ENCODE measurements at places on chromosomes 2 and 18.
A peak's percentile ranks its signal among the peaks of the same experiment; 100 is the strongest.

DNA sequence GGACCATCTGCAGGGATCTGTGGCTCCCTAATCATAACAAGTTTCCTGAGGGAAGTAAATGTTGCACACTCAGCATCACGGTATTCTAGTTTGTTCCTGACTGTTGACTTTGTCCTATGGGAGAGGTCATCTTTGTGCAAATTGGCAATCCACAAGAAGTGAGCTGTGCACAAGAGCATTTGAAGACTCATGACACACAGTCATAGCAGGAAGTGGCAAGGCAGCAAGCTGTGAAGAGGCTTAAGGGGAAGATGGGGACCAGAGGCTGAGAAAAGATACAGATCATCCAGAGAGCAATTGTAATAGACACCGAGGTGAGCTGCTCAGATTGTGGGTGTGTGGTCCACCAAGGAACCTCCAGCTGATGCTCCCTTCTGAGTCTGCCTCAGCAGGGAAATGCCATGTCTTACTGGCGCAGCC, 2.7 kb downstream of the TNP1 start:
- no peak for DNase-seq

DNA sequence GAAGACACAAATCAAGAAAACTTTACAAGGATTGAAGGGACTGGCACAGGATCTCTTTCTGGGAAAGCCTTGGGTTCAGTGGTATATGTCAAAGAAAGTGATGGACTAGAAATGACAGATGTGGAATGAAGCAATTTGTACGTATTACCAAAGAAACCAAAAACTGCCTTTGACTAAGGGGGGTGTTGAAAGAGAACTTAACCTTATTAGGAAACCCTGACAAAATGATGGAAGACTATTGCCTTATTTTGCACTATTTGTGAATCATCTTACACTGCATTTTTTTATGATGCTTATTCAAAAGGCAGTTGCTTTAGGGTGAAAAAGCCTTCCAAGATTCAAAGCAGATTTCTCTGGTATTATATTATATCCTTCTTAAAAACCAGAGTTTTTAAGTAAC, 4.0 kb downstream of the TSGA10 start:
- DNase-seq, result no peak

DNA sequence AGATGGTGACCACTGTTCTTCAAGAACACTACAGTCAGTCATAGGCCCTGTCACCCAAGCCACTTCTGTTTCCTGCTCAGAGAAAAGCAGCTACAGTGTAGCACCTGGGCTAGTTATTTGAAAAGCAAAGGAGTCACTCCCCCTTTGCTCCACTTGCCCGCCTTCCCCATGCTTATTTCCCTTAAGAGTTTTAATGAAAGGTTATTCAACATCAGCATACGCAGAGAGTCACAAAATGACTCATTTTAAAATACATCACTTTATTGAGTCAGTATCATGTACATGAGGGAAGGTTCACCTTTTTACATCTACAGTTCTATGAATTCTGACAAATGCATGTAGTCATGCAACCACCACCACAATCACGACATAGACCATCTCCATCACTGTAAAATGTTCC, 71.3 kb downstream of the TNFRSF11A start:
- DNase-seq, result no peak

DNA sequence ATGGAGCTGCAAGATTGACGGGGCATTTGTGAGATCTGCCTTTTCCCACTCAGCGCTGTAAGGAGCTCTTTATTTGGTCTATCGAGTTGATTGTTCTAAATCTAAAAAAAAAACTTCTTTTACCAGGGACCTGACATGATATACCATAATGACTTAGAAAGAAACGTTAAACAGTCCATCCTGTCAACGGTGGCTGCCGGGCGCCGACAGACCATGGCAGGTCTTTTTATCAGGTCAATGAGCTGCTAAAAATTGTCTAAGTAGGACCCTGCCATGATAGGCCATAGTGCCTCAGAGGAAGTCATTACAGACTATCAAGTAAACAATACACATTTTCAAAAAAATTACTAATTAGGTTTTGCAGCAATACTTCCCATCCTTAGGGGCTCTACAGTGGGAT, 87.9 kb downstream of the KLHL14 start:
- DNase-seq, result no peak

DNA sequence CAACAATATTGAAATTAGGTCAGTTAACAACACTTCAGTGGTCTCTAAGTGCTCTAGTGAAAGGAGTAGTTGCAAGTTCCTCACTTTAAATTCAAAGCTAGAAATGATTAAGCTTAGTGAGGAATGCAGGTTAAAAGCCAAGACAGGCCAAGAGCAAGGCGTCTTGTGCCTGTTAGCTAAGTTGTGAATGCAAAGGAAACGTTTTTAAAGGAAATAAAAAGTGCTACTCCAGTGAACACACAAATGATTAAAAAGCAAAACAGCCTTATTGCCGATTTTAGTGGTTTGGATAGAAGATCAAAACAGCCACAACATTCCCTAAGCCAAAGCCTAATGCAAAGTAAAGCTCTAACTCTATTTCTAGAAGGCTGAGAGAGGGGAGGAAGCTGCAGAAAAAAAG, 44.7 kb downstream of the ANTXR1 start:
- no peak for DNase-seq

- no peak for DNase-seq
Measured at GRCh38 chr2:94984964-94985575, 40.4 kb upstream of the MAL start.

DNA sequence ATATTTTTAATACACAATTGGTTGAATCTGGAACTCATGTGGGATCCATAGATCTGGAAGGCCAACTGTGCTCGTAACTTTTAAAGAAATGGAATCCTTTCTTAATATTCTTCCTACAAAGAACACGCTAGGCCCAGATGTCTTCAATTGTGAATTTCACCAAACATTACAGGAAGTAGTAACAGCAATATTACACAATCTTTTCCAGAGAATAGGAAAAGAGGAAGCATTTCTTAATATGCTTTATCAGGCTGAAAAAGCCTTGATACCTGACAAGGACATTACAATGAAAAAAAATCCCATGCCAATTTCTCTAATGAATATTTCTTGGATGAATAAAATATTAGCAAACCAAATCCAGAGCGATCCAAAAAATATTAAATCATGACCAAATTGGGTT, 80.3 kb upstream of the HAAO start:
- DNase-seq, result no peak

- no peak for DNase-seq
Measured at GRCh38 chr2:211114826-211115455, 558.5 kb downstream of the CPS1 start.

GRCh38 chr2:104430359-104430740, 423.6 kb upstream of the POU3F3 start:
- no peak for DNase-seq

DNA sequence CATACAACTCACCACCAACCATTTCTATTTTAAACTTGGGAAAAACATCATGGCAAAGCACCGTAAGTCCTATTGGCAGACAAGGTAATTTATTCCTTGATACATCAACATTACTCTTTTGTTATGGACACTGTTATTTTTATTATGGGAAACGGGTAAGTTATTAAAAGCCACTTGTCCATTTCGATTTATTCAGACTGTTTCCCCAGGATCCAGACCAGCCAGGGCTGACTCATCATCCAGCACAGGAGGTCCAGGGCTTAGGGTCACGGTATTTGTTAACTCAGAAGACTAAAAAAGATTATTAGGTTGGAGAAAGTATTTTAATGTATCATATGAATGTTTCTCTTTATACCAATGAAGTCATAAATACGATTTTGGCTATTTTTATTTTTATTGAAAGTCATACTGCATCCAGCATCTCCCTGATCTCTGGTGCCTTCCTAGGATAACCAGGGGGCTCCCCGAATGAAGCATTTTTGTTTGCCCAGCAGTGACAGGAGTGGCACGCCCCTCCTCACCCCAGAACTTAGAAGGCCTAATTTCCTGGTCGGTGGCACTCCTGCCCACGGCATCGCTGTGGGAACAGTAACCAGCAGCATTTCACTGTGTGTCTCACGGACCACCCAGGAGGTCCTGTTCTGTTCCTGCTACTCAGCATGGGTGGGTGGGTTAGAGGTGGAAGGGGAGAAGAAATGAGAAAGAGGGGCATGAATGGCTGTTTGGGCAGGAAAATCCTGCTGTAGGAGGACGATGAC, 446.1 kb downstream of the EIPR1 start:
- DNase-seq, result peak; percentile 3

DNA sequence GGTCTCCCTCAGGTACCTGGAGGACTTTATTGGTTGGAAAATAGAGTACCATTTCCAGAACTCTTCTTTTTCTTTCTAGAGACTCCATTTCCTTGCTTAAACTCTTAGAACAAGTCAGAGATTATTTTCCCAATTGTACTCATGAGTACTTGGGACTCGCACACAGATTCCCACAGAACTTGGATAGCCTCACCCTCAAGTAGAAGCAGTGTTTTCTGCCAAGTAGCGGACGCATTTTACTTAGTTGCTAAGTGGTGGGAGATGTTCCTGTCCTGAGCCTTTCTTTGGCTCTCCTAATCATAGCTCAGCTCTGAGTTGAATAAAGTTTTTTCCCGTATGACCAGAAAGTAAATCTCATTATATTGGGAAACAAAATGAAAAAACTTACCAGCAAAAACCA, 17.2 kb downstream of the SLC30A3 start:
- DNase-seq, result no peak

DNA sequence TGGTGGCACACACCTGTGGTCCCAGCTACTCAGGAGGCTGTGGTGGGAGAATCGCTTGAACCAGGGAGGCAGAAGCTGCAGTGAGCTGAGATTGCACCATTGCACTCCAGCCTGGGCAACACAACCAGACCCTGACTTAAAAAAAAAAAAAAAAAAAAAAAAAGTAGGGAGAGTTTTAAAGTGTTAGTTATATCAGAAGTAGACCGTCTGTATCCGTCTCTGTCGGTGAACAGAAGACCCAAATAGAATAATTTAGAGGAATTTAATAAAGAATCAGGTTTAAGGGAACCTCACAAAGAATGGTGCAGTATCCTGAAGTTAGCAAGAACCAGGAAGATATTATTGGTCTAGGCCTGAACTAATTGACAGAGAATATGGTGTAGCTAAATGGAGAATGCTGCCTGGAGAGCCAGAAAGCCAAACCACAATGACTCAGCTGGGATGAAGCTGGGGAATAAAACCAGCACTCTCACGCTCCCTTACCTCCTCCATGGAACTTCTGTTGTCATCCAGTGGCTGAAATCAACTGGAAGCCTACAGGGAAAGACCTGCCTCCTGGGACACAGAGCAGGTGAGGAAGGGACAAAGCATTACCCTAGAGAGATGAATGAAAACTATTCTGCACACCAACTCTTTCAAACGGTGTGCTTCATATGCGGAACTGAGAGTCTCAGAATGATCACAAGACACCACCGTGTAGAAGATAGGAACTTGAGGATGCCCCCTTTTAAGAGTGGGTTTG, 39.1 kb upstream of the PLEKHM3 start:
- DNase-seq, result no peak

DNA sequence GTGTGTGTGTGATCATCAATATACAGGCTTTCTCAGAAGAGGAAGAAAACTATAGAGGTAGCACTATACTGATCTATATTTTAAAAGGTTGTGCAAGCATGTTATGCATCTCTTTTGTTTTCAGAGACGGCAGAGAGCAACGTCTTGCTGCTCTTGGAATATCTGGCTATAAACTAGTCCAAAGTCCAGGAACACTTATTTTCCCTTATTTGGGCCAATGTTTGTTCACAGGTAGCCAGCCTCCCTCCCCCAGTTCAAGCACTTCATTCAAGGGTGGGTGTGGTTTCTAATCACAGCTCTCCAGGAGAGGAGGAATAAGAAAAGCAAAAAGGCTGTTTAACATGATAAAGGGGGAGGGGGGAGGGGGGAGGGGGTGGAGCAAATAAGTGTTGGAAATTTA, 4.2 kb downstream of the FZD5 start:
- no peak for DNase-seq

GRCh38 chr18:12315911-12316310, 7.9 kb downstream of the TUBB6 start:
- no peak for DNase-seq

- DNase-seq, result no peak
Measured at GRCh38 chr18:63017076-63017475, 301.7 kb downstream of the PHLPP1 start.

GRCh38 chr2:111659361-111660333, 224.3 kb downstream of the ANAPC1 start:
- DNase-seq, result no peak

DNA sequence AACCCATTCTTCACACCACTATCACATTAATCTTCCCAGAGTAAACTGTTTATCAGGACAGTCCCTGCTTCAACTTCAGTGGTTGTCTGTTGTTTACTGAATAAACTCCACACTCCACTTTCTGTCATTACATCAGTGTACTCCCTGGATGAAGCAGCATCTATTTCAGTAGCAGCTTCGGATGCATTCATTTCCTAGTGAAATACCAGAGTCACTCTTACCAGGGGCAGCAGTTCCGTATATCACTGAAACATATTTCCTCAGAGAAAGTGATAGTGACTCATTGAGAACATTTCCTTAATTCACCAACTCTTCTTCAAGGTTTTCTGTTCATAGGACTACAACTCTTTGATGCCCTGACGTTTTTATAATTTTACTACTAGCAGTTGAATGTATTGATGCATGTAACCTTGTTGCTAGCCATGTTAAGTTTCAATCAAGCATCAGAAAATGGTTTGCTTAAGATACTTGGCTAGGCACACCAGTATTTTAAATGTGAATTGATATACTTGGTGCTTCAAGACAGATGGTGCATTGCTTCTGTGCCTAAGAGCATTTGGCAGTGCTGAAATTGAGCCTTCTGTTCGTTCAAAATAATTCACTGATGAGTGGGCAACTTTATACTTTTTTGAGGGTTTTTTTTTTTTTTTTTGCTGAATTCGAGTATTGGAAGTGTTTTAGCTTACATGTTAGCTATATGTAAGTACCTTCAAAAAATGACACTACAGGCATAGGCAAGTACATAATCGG, 92.3 kb downstream of the UBE2E3 start:
- no peak for DNase-seq

- peak; percentile 57 for DNase-seq
Measured at GRCh38 chr2:119387381-119388129, 20.8 kb downstream of the DBI start.

DNA sequence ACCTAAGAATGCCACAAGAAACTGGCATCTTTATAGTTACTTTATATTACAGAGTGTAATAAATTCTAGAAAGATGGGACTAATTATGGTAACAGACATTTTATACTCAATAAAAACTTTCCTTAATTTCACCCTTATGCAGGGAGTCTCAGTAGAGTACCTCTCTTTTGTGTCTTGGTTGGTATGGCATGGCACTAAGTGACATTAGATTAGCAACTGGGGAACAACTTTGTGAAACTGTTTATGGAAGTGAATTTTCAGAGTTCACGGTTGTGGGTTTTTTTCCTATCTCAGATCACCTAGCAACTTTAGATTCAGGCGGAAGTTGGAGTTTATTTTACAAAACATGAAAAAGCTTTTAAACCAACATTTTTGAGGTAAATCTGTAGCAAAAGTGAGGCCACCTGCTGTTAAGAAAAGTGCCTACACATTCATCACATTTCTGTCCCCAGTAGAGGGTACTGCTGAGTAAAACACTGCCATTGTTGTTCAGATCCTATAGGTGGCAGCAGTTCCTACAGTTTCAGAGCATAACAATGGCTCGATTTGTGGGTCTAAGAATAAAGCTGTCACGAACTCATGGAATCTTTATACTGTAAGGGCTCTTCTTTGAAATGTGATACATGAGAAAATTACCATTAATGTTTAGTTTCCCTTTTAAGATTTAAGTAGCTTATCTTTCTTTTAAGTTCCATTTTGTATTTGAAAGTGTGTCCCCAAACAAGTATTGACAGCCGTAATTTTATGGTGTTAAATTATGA, 117.6 kb downstream of the CAMKMT start:
- DNase-seq, result no peak

All from activated CD8-positive, alpha-beta memory T cell treated with anti-CD3 and anti-CD28 coated beads for 24 hours (primary cell).